ENCODE measurements at places on chromosomes 7 and 10. TPM values are rescaled to one million over a fixed set of nuclear protein-coding genes. Genes with fewer than 3 reads are reported as not detected.

The GFRA1 gene
- total RNA-seq, result 0.68 TPM

The PPP1R17 gene
- not detected for total RNA-seq

The FBXL13 gene
- total RNA-seq, result 4.4 TPM

The RET gene
- total RNA-seq, result 0.39 TPM

The RTKN2 gene
- not detected for total RNA-seq

The ZNF503 gene
- 31.3 TPM for total RNA-seq

The C7orf33 gene
- total RNA-seq, result not detected

The NUDCD3 gene
- 39.7 TPM for total RNA-seq

The FAM204A gene
- total RNA-seq, result 45.7 TPM

The AP4M1 gene
- 17.2 TPM for total RNA-seq

The PLA2G12B gene
- not detected for total RNA-seq

The HOXA2 gene
- total RNA-seq, result not detected

The FAM20C gene
- 142 TPM for total RNA-seq

The MYO1G gene
- total RNA-seq, result not detected

The KCNIP2 gene
- 0.94 TPM for total RNA-seq

The COMTD1 gene
- 15.0 TPM for total RNA-seq

The HKDC1 gene
- not detected for total RNA-seq

The TNPO3 gene
- total RNA-seq, result 24.6 TPM

The CTBP2 gene
- total RNA-seq, result 32.0 TPM

The ST8SIA6 gene
- not detected for total RNA-seq

The UCMA gene
- not detected for total RNA-seq

The MYH16 gene
- total RNA-seq, result not detected

The ZNF853 gene
- 1.1 TPM for total RNA-seq

The LBX1 gene
- total RNA-seq, result not detected

The NPC1L1 gene
- not detected for total RNA-seq

The CHAT gene
- total RNA-seq, result not detected

The ANKRD61 gene
- total RNA-seq, result not detected

The DDC gene
- not detected for total RNA-seq

The PTPN20 gene
- total RNA-seq, result 4.5 TPM

The AGMO gene
- 1.2 TPM for total RNA-seq

The CPA1 gene
- not detected for total RNA-seq

The TFR2 gene
- total RNA-seq, result not detected

The CFAP69 gene
- total RNA-seq, result 8.4 TPM

The SLC29A4 gene
- total RNA-seq, result 1.6 TPM

The CFAP46 gene
- 0.69 TPM for total RNA-seq

The HELLS gene
- 7.7 TPM for total RNA-seq

The IDI2 gene
- not detected for total RNA-seq

The EVX1 gene
- 0.50 TPM for total RNA-seq

The SCIN gene
- not detected for total RNA-seq

The C10orf71 gene
- not detected for total RNA-seq

The AKR1C1 gene
- total RNA-seq, result 475 TPM

The THSD7A gene
- total RNA-seq, result 0.94 TPM

The STK31 gene
- total RNA-seq, result not detected

The CHST15 gene
- 17.1 TPM for total RNA-seq

The OR2A42 gene
- total RNA-seq, result not detected

The VAX1 gene
- not detected for total RNA-seq

The VPS26A gene
- 27.6 TPM for total RNA-seq
